ENCODE measurements at places on chromosomes 7 and 10.

DNA sequence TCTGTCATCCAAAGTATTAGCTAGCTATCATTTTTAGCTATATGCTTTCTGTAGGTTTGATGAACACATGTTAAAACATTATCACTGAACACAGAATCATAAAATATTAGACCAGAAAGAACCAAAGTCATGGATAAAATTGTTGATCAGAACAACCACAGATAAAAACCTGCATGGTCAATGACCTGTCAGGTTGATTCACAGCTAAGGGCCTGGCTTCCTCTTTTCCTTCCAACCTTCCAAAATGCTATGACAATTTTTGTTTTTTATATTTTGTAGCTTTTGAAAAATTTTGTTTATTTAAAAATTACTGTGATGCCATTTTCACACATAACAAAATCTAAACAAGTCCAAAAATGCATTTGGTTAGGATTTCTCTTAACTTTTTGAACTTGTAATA is 444.4 kb upstream of the CHRM2 start:
- no peak overlapping the region for H3K4me3 ChIP-seq
- H3K27me3 ChIP-seq, result no peaks in the 10 kb centered on the region
- DNase-seq, result no peak
- H3K36me3 ChIP-seq, result no peaks in the 10 kb centered on the region

DNA sequence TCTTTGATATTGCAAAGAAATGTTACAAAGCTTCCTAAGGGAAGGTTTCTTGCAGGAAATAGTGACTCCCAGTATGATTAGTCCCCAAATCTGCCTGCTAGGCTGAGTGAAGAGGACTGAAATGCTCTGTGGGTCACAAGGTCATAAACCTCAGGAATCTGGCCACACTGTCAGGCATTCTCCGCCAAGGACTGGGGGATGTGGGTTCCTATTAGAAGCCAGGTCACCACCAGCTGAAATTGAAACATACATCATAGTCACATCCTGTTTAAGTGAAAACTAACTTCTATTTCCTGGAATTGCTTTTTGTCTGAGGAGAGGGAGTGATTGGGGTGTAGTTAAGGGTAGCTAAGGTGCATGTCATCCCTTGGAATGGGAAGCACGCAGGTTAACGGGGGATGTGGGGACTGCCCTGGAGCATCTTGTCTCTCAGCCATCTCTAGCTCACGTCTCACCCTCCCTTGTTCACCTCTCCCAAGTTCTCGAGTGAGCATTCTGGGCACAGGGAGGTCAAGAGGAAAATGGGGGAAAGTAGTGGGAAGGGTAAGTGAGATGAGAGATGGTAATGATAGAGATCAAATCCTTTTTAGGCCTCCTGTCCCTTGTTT is 12.0 kb upstream of the GSAP start:
- H3K27ac ChIP-seq, result no peak overlapping the region
- H3K4me3 ChIP-seq, result no peak overlapping the region
- H3K27me3 ChIP-seq, result no peaks in the 10 kb centered on the region
- peak; percentile 11 for DNase-seq
- peaks cover 37% of the 10 kb centered on the region for H3K4me1 ChIP-seq
- H3K36me3 ChIP-seq, result no peaks in the 10 kb centered on the region

GRCh38 chr7:100166317-100166940 is 2.0 kb downstream of the GAL3ST4 start:
- no peaks in the 10 kb centered on the region for H3K36me3 ChIP-seq
- H3K4me1 ChIP-seq, result peaks cover 35% of the 10 kb centered on the region
- peaks cover 16% of the 10 kb centered on the region for H3K27me3 ChIP-seq
- 0 out of 2 replicates have a peak overlapping the region, but pooled peaks have one; percentile 73 for H3K4me3 ChIP-seq
- no peak overlapping the region for H3K27ac ChIP-seq

- H3K27me3 ChIP-seq, result no peaks in the 10 kb centered on the region
- H3K4me1 ChIP-seq, result peaks cover 5% of the 10 kb centered on the region
- H3K27ac ChIP-seq, result peak within 1 kb of the TSS; percentile 80
- H3K36me3 ChIP-seq, result no peaks in the 10 kb centered on the region
- H3K4me3 ChIP-seq, result peak within 1 kb of the TSS; percentile 97
- peak; percentile 81 for DNase-seq
Measured at GRCh38 chr10:114821293-114821914, at the start of gene FHIP2A. FHIP2A (plus strand) TSS chr10:114821780; CDS start chr10:114822079, 299 bp downstream.

DNA sequence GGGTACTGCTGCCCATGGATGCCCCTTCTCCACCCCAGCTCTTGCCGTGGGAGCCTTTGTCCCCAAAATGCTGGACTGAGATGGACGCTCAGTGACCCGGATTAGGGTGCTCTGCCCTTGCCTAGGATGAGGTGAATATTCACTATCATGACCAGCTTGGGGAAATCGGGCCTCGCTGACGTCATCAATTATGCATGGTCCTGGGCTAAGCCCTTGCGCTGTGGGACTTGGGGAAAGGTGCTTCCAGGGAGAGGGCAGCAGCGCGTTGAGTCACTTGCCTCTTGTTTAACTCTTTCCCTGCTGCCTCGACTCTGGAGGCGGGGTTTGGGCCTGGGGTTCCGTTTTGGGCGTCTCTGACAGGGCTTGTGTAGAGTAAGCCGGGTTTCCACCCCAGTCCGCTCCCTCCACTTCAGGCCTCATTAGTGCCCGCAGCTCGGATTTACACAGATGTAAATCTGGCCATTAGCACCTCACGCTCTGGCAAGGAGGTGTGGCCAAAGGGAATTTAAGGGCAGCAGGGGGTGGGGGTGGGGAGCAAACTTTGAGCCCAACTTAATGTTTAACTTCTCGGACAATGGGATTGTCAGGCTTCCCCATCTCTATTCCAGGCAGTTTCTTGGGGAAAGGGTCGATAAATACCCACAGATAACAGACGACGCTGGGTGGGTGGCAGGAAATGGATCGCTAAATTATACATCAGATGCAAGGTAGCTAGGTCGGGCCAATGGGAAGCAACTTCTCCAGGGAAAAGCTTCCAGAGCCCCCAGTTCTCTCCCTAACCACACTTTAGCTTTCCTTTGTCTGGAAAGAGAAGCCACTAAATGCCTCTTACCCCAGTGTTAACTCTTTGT is 51.3 kb upstream of the TCF7L2 start:
- H3K36me3 ChIP-seq, result no peaks in the 10 kb centered on the region
- H3K4me1 ChIP-seq, result peaks cover 19% of the 10 kb centered on the region
- H3K4me3 ChIP-seq, result peak overlapping the region; percentile 49
- H3K27me3 ChIP-seq, result 0 out of 2 replicates have a peak, but pooled peaks cover 3% of the 10 kb centered on the region
- peak; percentile 91 for DNase-seq

GRCh38 chr7:20064181-20064970 is 152.8 kb downstream of the MACC1 start:
- H3K27me3 ChIP-seq, result no peaks in the 10 kb centered on the region
- DNase-seq, result no peak
- no peak overlapping the region for H3K4me3 ChIP-seq
- H3K36me3 ChIP-seq, result peaks cover 6% of the 10 kb centered on the region
- H3K27ac ChIP-seq, result peak overlapping the region; percentile 55

- H3K27ac ChIP-seq, result no peak overlapping the region
- H3K4me3 ChIP-seq, result peak overlapping the region; percentile 51
- peaks cover 78% of the 10 kb centered on the region for H3K27me3 ChIP-seq
- DNase-seq, result peak; percentile 89
- H3K36me3 ChIP-seq, result no peaks in the 10 kb centered on the region
- H3K4me1 ChIP-seq, result peaks cover 31% of the 10 kb centered on the region
Measured at GRCh38 chr10:101050208-101051069, 11.3 kb upstream of the KAZALD1 start.

Measured in GM23338 (cell line).